ENCODE measurements at places on chromosomes 13 and 19.

DNA sequence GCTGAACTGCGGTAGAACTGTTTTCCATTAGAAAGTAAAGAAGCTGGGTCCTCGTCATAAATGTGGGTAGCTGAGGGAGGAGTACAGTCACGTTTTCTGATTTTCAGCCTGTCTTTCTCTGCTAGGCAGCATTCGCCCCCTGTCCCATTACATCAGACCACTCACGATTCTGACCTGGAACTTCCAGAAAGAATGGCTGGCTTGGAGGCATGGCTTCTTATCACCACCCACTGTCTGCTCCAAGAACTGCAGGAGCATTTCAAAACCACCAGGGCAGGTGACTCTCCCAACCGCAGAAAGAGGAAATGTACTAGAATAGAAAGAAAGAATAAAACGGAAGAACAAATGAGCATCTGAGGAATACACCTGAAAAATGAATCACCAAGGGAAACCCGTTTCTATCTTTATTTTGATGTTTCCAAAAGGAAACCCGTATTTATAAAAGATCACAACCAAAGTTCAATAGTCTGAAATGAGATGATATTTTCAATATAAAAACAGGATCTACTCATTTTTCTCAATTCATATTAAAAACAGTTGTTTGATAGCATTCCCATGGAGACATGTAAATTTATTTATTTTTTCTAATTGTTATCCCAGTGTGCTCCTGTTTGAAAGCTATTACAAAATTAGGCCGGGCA, 22.1 kb upstream of the POMP start:
- no peak for DNase-seq

DNA sequence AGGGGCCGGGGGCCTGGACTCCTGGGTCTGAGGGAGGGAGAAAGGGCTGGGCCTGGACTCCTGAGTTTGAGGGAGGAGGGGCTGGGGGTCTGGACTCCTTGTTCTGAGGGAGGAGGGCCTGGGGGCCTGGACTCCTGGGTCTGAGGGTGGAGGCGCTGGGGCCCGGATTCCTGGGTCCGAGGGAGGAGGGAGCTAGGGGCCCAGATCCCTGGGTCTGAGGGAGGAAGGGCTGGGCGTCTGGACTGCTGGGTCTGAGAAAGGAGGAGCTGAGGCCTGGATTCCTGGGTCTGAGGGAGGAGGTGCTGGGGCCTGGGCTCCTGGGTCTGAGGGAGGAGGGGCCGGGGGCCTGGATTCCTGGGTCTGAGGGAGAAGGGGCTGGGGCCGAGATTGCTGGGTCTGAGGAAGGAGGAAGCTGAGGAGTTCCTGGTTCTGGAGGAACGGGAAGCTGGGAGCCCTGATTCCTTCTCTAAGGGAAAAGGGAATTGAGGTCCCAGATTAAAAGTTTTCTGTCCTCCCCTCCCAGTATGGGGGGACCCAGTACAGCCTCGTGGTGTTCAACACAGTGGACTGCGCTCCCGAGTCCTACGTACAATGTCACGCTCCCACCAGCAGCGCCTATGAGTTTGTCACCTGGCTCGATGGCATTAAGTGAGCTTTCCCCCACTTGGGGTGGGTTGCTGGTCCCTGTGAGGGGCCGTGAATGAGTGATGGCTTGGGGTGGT, 721 bp downstream of the MED25 start:
- DNase-seq = no peak

DNA sequence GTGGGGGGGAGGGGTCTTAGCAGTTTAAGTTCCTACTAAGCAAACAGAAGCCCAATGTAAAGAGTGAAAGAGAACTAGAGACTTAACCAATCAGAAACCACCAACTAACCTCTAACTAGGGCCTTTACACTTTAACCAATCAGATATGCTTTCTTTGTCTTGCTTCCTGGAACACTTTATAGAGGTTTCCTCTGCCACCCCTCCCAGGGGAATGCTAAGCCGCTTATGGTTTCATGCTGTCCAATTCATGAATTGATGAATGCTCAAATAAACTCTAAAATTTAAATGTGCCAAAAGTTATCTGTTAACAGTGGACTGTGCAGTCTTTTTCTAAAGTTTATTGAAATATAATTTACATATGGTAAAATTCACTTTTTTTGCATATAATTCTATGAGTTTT, 33.9 kb upstream of the LATS2 start:
- no peak for DNase-seq

GRCh38 chr19:16760990-16761389, 41.3 kb downstream of the NWD1 start:
- no peak for DNase-seq

- DNase-seq = no peak
These were observed 375.1 kb downstream of the KLF5 start for GRCh38 chr13:73433890-73434289.

DNA sequence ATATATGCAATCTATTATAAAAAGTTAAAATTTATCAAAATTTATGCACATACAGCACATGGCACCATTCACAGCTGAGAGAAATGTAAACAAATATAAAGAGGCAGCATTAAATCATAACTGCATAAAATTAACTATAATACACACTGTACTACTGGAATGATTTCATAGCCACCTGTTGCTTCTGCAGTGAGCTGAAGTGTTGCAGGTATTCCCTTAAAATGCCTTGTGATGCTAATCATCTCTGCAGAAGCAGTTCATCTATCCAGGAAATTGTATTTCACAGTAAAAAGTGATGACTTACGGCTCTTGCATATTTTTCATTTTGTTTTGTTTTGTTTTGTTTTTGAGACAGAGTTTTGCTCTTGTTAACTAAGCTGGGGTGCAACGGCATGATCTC, 82.1 kb downstream of the STOML3 start:
- no peak for DNase-seq

- no peak for DNase-seq
These were observed 4.0 kb downstream of the BRD4 start for GRCh38 chr19:15328312-15328711.

- DNase-seq = no peak
These were observed 33.6 kb downstream of the ATP7B start for GRCh38 chr13:51977625-51978024.

GRCh38 chr19:35171730-35172129, 17.2 kb downstream of the FXYD5 start:
- no peak for DNase-seq

DNA sequence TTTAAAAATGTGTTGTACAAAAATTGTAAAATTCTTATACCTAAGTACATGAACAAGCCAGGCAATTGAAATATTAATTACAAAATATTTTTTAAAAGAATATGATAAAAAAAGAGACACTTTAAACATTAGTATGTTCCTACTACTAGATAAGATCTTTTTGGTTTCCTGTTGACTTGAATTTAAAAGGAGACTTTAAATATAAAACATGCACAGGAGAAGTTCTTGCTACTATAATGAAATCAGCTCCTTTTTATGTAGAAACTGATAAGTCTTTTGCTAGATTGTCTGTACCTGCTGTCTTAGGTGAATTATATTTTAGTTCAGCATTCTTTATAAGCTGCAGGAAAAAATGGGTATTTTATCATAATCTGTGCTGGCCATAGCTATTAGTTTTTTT, 140.2 kb downstream of the TNFSF13B start:
- DNase-seq = peak; percentile 47

- DNase-seq = no peak
These were observed 8.7 kb downstream of the MAP2K2 start for GRCh38 chr19:4115050-4115817.

DNA sequence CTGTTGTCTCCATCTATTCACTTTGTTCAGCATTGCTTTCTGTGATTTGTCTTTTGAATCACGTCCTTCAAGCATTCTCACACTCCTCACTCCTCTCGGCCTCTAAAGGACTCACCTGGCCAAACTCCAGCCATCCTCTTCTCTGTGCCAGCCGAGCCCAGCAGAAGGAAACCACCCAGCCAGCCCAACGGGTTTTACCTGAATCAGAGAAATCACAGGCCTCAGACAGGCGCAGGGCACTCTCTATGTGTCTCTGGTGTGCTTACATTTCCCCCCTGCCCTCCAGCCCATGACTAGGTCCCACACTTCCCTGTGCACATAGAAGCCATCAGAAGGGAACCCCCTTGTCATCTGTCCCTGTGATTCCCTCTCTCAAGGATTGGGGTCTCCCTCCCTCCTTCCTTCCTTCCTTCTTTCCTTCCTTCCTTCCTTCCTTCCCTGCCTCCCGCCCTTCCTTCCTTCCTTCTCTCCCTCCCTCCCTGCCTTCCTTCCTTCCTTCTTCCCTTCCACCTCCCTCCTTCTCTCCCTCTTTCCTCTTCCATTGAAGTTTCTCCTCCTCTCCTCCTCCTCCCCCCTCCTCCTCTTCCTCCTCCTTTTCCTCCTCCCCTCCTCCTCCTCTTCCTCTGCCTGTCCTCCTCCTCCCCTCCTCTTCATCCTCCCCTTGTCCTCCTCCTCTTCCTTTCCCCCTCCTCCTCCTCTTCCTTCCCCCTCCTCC, 8.8 kb upstream of the ZNF541 start:
- no peak for DNase-seq

DNA sequence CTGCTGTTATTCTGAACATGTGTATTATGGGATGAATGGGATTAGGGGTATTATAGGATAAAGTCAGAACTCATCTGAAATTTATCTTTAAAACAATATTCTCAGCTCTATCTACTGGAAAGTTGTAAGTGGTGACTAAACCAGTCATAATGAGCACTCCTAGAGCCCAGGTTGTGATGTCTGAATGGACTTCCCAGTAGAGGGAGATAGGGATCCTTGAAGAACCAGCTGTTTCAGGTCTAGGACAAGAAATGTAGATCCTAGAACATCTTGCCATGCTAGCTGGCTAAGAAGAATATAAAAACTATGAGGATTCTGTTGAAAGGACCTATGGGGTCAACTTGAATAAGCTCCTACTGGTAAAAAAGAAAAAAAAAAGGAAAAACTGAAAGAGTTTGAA, 310.8 kb downstream of the SLC7A1 start:
- DNase-seq = no peak

DNA sequence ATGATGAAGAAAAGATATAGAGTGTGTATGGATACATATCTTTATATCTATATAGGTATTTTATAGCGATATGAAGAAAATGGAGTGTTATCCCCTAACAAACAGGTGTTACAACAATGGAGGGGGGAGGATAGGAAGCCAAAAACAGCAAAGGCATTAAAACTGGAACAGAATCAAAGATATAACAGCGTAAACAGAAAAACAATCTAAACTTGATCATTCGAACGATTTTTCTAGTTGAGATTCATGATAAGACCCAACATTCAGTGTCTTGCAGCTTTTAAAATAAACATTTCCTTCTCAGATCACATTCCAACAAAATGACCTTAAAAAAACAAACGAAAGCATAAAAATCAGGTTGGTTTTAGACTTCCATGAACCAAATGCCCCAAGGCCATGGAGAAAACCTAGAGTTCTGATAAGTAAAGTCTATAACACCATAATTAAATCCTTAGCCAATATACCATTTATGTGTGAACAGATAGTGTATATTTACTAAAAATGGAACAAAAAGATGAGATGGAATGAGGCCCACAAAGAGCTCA, 55.7 kb downstream of the CAB39L start:
- no peak for DNase-seq

- no peak for DNase-seq
These were observed 552.5 kb downstream of the FGF9 start for GRCh38 chr13:22223411-22223810.

DNA sequence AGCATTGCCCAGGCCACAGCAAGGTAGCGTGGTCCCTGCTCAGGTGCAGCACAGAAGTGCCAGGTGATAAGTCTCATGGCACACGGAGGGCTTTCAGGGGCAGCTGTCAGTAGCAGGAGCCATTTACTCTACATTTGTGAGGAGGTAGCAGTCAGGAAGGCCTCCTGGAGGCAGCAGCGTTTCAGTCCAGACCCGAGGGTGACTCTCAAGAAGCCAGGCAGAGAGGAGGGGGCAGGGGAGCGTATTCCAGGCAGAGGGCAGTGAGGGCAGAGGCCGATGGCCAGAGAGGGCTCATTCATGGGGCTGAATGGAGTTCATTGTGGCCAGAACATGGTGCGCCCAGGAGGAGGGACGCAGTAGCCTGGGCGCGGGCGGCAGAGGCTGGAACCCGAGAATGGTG, 8.9 kb downstream of the PIAS4 start:
- no peak for DNase-seq

DNA sequence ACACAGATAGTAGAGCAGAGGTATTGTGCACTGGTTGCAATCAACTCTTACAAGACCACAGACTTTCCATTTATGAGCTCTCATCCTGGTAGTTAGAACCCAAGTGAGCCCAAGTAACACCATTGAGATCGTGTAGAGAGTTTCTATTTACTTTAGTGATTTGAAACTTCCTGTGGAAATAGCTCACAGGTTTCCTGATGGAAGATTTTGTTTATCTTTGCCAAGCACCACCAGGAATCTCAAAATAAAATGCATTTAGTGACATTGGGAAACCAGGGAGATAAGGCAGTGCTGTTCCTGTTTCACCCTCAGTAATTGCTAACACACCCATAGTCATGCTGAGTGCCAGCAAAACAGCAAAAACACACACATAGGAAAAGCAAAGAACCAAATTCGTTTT, 102.5 kb downstream of the FLT1 start:
- no peak for DNase-seq

- no peak for DNase-seq
These were observed at the start of gene RAX2 for GRCh38 chr19:3771906-3772455. RAX2 (minus strand) TSS chr19:3772228; CDS start chr19:3771742, 486 bp downstream.

DNA sequence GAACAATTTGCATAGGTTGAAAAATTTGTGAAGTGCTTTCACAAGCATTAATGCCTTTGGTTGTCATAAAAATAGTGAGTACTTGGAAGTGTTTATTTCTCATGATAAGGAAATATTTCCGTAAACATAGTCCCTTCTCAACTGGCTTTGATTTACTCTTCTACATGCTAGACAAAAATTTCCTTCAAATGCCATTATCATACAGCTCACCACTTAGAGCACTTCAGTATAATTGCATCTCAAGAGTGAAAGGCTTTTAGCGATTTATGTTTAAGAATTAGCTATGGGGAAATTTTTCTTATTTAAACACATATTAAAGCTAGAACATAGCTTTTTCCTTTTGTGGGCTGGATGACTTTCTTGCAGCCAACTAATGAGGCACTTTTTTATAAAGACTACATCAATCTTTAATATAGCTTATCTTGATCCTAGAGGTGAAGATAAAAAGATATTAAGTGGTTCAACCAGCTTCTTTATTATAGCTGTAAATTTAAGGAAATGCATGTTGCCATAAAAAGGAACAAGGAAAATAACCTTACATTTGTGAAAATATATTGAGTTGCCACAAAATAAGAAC, 656.8 kb downstream of the SLITRK6 start:
- peak; percentile 74 for DNase-seq

DNA sequence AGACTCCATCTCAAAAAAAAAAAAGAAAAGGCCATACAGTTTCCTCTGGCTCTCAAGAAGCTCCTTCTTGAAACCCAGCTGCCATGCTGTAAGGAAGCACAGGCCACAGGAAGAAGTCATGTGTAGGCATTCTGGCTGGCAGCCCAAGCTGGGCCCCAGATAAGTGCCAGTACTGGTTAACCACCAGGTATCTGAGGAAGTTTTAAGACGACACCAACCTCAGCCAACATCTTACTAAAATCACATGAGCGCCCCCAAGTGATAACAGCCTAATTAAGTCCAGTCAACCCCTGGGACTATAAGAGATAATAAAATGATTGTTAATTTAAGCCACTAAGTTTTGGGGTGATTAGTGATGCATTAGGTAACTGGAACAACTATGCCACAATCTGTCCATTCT, 27.4 kb upstream of the AKT2 start:
- no peak for DNase-seq

- peak; percentile 69 for DNase-seq
These were observed 12.9 kb downstream of the CFD start for GRCh38 chr19:872266-872951.
